Neural crest cell (in vitro differentiated cells): ENCODE measurements at places on chromosomes 16 and 17. TPM values are rescaled to one million over a fixed set of nuclear protein-coding genes. Genes with fewer than 3 reads are reported as not detected.

GRCh38 chr17:17538417-17539391 is 42.5 kb upstream of the RASD1 start:
- DNase-seq: no peak

GRCh38 chr17:39208893-39209292 is 8.8 kb downstream of the RPL19 start:
- DNase-seq: no peak

Gene TRPV2
- 0.98 and 1.3 TPM in 2 replicates for total RNA-seq

- DNase-seq: no peak
Measured at GRCh38 chr17:40333781-40334448, 24.9 kb downstream of the RARA start.

GRCh38 chr17:71633391-71633849 is 487.4 kb upstream of the SOX9 start:
- no peak for DNase-seq

Gene CD19
- not detected in 2 replicates for total RNA-seq

Gene VAT1L
- 4.8 and 5.2 TPM in 2 replicates for total RNA-seq

Gene KRTAP4-3
- not detected in 2 replicates for total RNA-seq

DNA sequence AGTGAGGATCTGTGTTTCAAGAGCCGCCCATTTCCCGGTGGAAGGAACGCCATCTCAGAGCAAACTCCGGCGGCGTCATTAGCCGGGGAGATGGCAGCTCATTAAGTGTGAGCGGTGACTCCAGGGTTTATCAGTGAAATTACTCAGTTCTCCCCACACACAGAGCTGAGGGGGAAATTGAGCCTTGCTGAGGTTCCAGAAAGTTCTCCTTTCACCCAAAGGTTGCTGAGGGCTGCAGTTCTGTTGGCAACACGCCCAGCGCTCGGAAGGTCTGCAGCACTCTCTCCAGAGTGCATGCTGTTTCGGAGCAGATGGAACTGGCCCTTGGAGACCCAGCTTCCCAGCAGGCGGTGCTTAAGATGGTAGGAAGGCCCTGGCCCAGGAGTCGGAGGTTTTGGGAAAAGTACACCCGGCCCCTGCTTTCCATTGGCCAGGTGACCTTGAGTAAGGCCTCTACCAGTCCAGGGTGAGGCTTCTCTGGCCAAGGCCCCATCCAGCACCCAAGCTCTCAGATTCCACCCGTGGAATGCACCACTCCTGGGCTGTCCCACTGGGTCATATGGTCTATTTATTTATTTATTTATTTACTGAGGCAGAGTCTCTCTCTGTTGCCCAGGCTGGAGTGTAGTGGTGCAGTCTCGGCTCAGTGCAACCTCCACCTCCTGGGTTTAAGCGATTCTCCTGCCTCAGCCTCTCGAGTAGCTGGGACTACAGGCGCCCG is 167.7 kb upstream of the CIBAR2 start:
- no peak for DNase-seq

DNA sequence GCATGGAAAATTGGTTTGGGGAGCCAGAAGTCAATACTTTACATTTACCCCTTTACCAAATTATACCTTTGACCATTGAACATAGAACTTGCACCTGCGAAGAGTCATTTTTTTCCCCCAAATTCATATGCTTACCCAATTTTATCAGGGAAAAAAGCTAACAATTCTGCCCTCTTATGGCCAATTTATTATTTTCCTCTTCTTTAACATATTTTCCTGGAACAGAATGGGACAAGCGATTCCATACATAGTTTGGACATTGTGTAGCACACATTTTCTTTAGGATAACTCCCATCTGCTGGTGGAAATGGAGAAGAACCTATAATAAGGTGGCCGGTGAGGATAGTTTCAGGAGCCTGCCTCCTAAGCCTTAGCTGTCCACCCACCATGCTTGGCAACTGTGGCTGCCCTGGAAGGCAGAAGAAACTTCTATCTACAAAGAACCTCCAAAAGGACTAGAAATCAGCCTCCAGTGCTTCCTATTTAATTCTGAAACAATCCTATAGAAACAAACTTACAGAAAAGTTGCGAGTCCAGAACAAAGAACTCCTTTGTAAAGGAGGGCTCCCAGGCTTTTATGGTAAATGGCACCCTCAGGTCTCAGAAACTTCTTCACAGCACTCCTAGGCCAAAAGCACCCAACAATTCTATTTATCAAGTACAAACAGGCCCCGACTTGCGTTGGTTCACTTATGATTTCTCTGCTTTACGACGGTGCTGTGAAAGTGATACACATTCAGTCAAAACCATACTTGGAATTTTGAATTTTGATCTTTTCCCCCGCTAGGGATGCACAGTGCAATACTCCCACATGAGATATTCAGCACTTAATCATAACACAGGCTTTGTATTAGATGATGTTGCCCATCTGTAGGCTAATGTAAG is 64.1 kb upstream of the CACNG4 start:
- DNase-seq: no peak

Gene SYCE1L
- 18.3 and 24.8 TPM in 2 replicates for total RNA-seq

Gene AATK
- 6.0 and 6.7 TPM in 2 replicates for total RNA-seq

GRCh38 chr17:28206292-28206691 is 112.7 kb upstream of the TMEM97 start:
- DNase-seq: no peak

GRCh38 chr17:60135151-60135950 is 14.4 kb upstream of the CA4 start:
- DNase-seq: peak; percentile 68

DNA sequence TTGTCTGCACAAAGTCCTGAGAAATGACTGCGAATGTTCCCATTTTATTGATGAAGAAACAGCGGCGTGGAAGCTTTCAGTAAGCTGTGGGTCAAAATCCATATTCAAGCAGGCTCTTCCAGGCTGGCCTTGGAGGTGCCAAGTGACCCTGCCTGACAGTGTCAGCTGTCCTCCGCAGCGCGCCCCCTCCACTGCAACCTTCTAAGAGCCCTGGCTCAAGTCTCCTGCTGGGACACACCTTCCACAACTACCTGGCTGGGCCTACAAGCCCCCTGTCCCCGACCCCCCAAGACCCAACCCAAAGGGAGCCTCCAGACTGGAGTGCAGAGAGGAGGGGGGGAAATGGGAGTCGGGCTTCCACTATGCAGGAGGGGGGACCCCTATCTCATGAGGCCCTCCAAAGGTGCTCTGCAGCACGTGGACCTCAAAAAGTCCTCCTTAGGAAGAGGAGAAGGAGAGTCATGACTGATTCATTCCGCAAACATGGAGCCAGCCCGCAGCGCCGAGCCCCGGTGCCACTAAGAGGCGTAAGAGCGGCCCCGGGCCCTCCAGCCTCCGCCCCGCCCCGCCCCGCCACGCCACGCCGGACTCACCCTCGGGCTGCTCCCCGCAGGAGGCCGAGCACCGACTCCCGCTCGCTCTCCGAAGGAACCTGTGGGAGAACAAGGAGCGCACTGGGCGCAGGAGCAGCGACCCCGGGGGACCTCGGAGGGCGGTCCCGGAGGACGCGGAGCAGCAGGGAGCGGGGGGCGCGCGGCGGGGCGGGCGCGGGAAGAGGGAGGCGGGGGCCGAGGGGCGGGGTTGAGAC is 574 bp downstream of the MPP3 start:
- peak; percentile 42 for DNase-seq

GRCh38 chr17:10516065-10516464 is 2.3 kb downstream of the MYH1 start:
- no peak for DNase-seq

Gene RPH3AL
- 1.9 and 2.1 TPM in 2 replicates for total RNA-seq

DNA sequence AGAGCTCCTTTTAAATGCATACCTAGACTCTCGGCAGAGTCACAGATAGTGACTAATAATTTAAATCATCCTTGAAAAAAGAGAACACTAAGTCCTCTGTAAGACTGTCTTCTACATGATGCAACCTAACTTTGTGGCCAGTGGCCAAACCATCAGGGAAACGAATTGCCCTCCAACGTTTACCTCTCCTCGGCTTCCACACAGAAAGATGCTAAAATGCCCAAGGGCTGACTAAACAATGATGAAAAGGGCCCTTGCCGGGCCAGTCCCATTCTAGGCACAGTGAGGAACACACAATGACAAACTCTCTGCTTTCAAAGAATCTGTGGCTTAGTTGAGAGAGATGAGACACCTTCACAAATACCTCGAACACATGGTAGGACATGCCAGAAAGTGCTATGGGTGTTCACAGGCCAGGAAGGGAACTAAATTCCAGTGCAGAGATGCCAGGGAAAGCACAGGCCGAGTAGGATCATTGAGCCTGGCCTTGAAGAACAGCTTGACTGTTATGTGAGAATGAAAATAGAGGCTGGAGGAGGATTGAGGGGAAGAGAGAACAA is 35.3 kb upstream of the PITPNM3 start:
- no peak for DNase-seq

DNA sequence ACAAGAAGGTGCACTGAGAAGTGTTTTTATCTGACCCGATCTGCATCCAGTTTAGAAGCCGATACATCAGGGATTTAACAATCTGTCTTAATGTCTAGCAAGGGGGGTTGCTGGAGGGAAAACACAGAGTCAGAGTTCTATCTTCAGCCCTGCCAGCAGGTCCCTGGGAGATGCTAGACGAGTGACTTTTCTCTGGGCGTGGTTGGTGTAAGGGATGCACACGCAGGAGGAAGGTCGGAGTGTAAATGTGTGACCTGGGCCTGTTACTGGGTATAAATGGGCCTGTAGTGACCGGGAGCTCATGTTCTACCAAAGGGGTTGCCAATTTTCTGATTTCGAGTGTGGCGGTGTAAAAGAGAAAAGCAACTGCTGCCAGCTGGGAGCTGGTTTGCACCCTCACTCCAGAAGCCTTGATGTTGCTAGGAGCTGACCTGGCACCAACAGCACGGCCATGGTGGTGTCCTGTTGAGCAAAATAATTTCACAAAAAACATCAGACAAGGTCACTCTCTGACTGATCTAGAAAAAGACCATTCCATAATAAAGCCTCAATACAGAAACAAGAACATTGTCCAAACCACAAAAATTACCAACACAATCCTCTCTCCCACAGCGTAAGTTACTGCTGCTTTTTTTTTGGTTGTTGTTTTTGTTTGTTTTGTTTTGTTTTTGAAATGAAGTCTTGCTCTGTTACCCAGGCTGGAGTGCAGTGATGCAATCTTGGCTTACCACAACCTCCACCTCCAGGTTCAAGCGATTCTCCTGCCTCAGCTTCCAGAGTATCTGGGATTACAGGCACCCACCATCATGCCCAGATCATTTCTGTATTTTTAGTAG is 1.3 kb upstream of the KCTD13 start:
- no peak for DNase-seq

Gene CHRNE
- 0.21 TPM in 1 of 2 replicates, not detected in the other for total RNA-seq

Gene KCNH6
- 0.12 TPM in 1 of 2 replicates, not detected in the other for total RNA-seq

DNA sequence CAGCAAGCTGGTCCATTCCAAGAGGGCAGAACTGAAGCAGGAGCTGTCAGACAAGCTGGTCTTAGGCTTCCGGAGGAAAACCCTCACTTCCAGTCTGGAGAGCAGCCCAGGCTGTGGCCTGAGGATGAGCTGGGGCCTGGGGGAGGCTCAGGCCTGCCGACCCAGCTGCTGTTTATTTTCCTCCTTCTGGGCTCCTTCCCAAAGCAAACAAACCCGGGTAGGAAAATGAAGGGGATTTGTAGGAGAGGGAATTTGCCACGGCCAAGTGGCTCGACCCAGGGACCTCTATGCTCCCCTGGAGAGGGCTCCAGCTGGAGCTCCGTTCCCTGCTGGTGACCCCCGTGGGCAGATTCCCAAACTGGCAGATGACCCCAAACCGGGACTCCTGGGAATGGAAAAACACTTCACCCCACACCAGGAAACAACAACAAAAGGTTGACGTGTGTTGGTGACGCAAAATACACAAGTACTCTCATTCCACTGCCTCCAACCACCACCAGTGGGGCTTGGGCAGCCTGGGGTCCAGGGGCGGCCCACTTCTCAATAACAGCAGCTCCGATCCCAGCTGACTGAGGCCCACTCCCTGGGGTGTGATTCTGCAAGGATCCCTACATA is 8.8 kb downstream of the JUP start:
- DNase-seq: no peak

DNA sequence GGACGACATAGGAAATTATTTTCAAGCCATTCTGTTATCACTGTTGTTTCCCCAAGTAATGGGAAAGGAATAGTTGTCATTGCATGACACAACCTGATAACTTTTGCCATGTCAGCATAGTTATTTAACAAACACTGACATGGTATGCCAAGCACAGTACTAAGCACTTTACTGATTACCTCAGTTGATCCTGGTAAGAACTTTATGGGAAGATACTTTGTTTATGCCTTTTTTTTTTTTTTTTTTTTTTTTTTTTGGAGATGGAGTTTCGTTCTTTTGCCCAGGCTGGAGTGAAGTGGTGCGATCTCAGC is 15.7 kb upstream of the PNPO start:
- no peak for DNase-seq

Gene SLC4A1
- total RNA-seq: not detected in 2 replicates

DNA sequence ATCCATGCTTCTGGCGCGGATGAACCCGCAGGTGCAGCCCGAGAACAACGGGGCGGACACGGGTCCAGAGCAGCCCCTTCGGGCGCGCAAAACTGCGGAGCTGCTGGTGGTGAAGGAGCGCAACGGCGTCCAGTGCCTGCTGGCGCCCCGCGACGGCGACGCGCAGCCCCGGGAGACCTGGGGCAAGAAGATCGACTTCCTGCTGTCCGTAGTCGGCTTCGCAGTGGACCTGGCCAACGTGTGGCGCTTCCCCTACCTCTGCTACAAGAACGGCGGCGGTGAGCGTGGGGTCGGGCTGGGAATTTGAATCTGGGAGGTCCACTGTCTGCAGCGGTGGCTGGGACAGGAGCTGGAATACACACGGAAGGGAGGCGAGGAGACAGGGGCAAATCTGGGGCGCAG is 904 bp downstream of the SLC6A2 start:
- DNase-seq: no peak

- no peak for DNase-seq
Measured at GRCh38 chr16:48081656-48082055, 74.1 kb downstream of the ABCC12 start.

Gene IRF8
- 0.19 and 0.25 TPM in 2 replicates for total RNA-seq

Gene DNAH3
- total RNA-seq: 0.07 and 0.41 TPM in 2 replicates
